ENCODE measurements at places on chromosomes 11 and 22.

DNA sequence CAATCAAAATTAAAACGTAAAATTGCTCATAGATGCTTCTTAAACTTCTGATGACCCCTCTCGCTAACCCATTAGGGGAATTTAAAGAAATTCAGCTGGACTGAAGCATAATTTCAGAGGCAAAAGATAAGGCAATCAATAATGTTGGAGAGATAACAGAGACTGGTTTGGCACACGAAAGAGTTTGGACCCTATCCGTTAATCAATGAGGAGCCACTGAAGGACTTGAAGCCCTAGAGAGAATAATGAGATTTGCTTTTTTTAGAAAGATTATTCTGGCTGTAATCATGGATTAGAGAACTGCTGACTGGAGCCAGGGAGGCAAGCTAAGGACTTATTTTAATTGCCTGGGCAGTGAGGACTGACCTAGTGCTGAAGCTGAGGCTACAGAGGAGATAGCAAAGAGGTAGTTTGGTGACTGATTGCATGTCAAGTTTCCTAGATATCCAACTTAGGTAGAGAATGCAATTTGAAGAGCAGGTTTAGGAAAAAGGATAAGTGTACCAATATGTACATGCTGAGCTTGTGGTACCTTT lies 11.9 kb upstream of the ARHGAP42 start:
- no peaks in the 10 kb centered on the region for H3K4me1 ChIP-seq
- no peaks in the 10 kb centered on the region for H3K36me3 ChIP-seq
- no peak overlapping the region for H3K27ac ChIP-seq

- H3K27me3 ChIP-seq = no peaks in the 10 kb centered on the region
- H3K4me1 ChIP-seq = peaks cover 27% of the 10 kb centered on the region
- DNase-seq = peak; percentile 92
- peaks cover 4% of the 10 kb centered on the region for H3K36me3 ChIP-seq
- peak overlapping the region; percentile 93 for H3K27ac ChIP-seq
Observed at GRCh38 chr22:50526108-50526833, 873 bp upstream of the SCO2 start.

DNA sequence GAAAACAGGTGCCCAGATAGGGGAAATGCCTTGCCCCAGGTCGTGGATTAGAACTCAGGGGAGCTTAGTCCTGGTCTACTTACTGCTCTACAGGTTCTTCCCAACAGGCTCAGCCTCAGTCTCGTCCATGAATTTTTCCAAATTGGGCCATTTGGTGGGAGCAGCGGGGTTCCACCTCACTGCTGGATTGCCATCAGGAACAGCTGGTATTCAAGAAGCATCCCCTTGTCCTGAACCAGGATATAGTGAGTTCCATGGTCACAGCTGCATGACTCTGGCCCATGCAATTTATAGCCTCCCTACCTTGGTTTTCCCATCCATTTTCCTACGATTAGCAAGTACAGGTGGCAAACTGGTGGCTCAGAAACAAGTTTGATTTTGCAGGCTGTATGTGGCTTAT lies 6.6 kb upstream of the UBE2L6 start:
- no peak overlapping the region for H3K27ac ChIP-seq
- no peaks in the 10 kb centered on the region for H3K27me3 ChIP-seq
- H3K4me1 ChIP-seq = no peaks in the 10 kb centered on the region

GRCh38 chr22:30262917-30263741 lies 3.5 kb downstream of the OSM start:
- no peak overlapping the region for H3K4me3 ChIP-seq
- peaks cover 3% of the 10 kb centered on the region for H3K4me1 ChIP-seq
- no peak overlapping the region for H3K27ac ChIP-seq
- peak; percentile 92 for DNase-seq

- no peak overlapping the region for H3K4me3 ChIP-seq
- no peak overlapping the region for H3K27ac ChIP-seq
- H3K36me3 ChIP-seq = no peaks in the 10 kb centered on the region
- peak; percentile 29 for DNase-seq
- no peaks in the 10 kb centered on the region for H3K27me3 ChIP-seq
- peaks cover 50% of the 10 kb centered on the region for H3K4me1 ChIP-seq
Observed at GRCh38 chr22:35894937-35895708, 133.5 kb downstream of the RBFOX2 start.

- no peaks in the 10 kb centered on the region for H3K27me3 ChIP-seq
- peak overlapping the region; percentile 14 for H3K4me3 ChIP-seq
- DNase-seq = no peak
- no peaks in the 10 kb centered on the region for H3K36me3 ChIP-seq
- H3K27ac ChIP-seq = no peak overlapping the region
Observed at GRCh38 chr11:77188633-77189491, 60.8 kb downstream of the MYO7A start.

- H3K4me3 ChIP-seq = no peak overlapping the region
- H3K27ac ChIP-seq = no peak overlapping the region
- peaks cover 12% of the 10 kb centered on the region for H3K4me1 ChIP-seq
- H3K27me3 ChIP-seq = no peaks in the 10 kb centered on the region
Observed at GRCh38 chr11:64771861-64772260, 6.5 kb downstream of the SF1 start.

GRCh38 chr11:118921929-118922744 lies 3.6 kb downstream of the BCL9L start:
- DNase-seq = peak; percentile 80
- H3K4me1 ChIP-seq = peaks cover 73% of the 10 kb centered on the region
- H3K27me3 ChIP-seq = no peaks in the 10 kb centered on the region

DNA sequence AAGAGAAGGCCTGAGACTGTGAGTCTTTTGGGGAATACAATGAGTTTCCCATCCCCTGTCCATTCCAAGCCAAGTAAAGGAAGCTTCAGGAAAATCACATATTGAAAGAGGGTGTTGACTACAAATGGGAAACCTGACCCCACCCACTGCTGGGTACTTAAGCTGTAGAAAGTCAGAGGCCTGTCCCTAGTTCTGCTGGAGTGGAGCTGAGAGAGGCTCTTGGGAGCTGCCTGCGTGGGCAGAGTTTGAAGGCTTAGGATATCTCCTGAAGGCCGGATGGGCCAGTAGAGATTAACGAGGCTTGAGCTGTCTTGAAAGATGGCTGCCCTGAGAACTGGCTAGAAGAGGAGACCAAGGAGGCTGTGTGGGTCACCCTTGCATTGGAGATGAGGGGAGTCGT lies 176.2 kb upstream of the NECTIN1 start:
- no peak overlapping the region for H3K27ac ChIP-seq
- no peaks in the 10 kb centered on the region for H3K36me3 ChIP-seq
- no peak for DNase-seq

DNA sequence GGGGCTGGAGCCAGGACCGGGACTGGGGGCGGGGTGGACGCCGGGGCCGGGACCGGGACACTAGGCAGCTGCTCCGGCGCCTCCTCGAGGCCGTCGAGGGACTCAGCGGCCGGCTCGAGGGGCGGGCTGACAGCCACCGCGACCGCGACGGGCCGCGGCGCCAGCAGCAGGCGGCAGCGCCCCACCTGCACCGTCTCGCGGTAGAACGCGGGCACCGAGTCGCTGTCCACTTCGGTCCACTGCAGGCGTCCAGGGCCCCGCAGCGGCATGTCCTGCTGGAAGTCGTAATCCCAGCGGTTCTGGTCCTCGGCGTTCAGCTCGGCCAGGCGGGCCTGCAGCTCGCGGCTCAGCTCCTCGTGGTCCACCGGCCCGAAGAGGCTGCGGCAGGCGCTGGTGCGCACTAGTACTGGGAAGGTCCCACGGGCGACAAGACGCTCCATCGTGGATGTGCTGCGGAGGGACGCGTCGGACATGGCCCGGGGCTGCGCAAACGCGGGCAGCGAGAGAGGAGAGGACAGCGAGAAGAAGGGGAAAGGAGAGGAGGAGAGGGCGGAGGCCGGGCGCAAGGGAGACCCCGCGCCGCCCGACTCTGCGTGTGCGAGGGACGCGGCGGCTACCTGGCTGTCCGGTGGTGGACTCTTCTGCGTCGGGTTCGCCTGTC lies 428 bp downstream of the CDKN1C start:
- H3K27me3 ChIP-seq = no peaks in the 10 kb centered on the region
- peak overlapping the region; percentile 58 for H3K4me3 ChIP-seq
- H3K27ac ChIP-seq = peak overlapping the region; percentile 83
- DNase-seq = peak; percentile 87
- H3K36me3 ChIP-seq = no peaks in the 10 kb centered on the region

DNA sequence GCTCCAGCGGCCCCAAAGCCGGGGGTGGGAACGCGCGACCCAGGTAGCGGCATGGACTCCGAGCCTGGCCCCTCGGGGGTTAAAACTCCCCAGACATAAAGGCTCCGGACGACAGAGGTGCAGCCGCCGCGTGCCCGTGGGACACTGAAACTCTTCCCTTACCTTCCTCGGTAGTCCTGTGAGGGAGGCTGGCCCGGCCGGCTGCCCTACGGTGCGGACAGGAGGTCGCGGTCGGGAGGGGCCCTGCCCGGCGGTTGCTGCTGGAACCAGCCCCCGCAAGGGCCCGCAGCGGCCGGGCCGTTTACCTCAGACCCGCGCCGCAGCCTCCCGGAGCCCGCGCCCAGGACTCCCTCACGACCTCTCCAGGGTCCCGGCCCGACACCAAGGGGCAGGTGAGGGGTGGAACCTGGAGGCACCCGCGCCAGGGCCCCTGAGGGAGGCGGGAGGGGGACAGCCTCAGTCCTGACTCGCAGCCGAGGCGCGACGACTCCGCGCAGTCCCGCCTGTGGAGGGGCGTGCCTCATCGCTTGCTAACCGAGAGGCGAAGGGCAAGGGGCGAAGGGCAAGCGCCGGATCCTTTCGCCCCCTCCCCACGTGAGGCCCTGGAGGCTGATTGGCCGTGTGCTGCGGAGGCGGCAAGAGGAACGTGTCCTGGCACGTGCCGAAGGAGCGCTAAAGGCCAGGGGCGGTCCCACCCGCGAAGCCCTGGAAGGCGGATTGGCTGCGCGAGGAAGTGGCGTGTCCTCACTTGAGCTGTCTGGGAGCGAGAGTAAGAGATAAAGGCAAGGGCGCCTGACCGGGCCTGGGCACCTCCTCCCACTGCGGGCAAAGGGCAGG lies at the start of gene UPB1:
UPB1 (plus strand) TSS at position 805 of the 837 bp plus-strand sequence. CDS start 72 bp downstream, outside the sequence.
- H3K27me3 ChIP-seq = no peaks in the 10 kb centered on the region
- peaks cover 21% of the 10 kb centered on the region for H3K4me1 ChIP-seq
- no peaks in the 10 kb centered on the region for H3K36me3 ChIP-seq
- H3K27ac ChIP-seq = no peak within 1 kb of the TSS

DNA sequence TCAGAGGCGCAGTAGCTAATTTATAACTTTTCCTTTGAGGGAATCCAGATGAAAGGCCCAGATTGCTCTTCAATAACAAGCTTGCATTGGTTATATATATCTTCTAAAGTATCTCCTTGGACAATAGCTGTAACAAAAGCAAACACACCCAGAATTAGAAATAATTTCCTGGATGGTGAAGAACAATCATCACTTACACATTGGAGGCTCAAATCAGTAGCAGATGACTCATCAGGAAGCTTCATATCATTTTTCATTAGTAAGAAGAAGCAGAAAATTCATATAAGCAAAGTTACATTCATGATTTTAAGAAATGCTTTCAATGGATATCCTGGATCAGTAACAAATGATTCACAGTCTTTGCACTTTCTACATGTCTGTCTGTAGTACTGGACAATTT lies 173.6 kb upstream of the CCDC90B start:
- no peak for DNase-seq
- no peak overlapping the region for H3K4me3 ChIP-seq
- H3K36me3 ChIP-seq = no peaks in the 10 kb centered on the region
- H3K27me3 ChIP-seq = no peaks in the 10 kb centered on the region
- H3K4me1 ChIP-seq = peaks cover 9% of the 10 kb centered on the region
- H3K27ac ChIP-seq = no peak overlapping the region

DNA sequence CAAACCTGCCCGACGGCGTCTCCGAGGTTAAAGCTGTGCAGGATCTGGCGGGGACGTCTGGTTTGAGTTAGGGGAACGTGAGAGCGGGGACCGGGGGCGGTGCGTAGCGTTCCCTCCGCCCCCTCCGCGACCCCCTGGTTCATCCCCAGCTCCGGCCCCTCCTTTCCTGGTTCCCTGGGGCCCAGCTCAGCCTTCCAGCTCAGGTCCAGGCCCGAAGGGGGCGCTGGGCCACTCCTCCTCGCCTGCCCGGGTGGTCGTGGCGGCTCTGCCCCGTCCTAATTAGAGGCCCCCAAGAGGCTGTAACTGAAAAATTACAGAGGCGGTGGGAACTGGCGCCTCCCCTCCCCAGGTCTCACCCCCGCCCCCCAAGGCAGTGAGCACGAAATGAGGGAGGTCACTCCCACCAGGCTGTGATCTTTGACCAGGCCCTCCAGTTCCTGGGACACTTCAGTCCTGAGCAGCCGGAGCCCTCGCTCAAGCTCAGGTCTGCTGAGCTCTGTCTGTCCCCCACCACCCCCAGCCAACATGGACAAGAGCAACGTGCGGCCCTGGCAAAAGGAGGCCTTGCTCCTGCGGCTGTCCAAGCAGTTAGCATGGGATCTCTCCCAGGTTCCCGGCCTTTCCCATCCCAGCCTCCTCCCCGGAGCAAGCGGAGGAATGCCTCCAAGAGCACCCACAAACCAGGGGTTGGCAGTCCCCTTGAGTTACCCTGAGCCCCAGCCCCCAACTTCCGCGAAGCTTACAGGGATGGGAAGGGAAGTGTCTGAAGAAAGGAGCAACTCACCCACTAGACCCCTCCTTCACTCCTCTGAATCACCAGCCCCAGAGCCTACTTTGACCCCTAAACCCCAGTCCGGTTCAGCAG lies 3.3 kb downstream of the CD248 start:
- peak; percentile 90 for DNase-seq
- H3K36me3 ChIP-seq = no peaks in the 10 kb centered on the region
- H3K4me1 ChIP-seq = peaks cover 64% of the 10 kb centered on the region
- H3K27ac ChIP-seq = peak overlapping the region; percentile 100

GRCh38 chr11:92752122-92752521 lies 217.3 kb upstream of the MTNR1B start:
- H3K27me3 ChIP-seq = no peaks in the 10 kb centered on the region
- H3K4me3 ChIP-seq = no peak overlapping the region
- no peak for DNase-seq
- no peak overlapping the region for H3K27ac ChIP-seq
- no peaks in the 10 kb centered on the region for H3K36me3 ChIP-seq

DNA sequence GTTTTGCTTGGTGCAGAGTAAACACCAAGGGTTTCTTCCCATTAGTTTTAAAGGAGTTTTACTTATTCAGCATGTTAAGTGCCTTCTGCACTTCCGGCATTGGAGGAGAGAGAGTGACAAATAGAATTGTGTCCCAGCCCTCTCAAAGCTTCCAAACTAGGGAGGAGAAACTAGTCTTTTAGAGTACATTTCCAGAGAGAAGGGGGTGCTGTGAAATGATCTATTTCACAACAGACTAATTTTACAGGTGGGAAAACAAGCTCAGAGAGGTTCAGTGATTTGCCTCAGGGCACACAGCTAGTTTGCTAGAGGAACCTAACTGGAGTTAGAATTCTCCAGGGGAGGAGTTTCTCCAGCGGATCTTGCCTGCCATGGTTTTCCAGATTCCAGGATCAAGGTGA lies 12.6 kb downstream of the MPST start:
- DNase-seq = no peak
- no peaks in the 10 kb centered on the region for H3K27me3 ChIP-seq
- no peak overlapping the region for H3K4me3 ChIP-seq
- no peaks in the 10 kb centered on the region for H3K4me1 ChIP-seq
- H3K36me3 ChIP-seq = peaks cover 26% of the 10 kb centered on the region
- no peak overlapping the region for H3K27ac ChIP-seq

DNA sequence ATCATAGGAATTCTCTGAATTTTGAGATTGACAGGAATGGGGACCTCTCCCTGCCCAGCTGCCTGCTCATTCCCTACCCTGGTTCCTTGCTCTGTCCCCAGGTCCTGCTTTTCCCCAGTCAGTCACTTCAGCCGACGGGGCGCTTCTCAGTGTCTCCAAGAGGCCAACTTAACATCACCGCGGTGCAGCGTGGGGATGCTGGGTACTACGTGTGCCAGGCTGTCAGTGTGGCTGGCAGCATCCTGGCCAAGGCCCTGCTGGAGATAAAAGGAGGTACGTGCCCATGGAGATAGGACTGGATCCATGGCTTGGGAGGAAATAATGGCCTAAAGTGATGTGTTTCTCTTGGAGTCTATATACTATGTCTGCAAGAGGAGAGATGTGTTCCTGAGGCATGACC lies 7.0 kb downstream of the ROBO3 start:
- H3K4me1 ChIP-seq = no peaks in the 10 kb centered on the region
- no peaks in the 10 kb centered on the region for H3K36me3 ChIP-seq
